ENCODE measurements at places on chromosomes 6 and 20.
A peak's percentile ranks its signal among the peaks of the same experiment; 100 is the strongest.

GRCh38 chr20:14568225-14568624 is 230.8 kb upstream of the FLRT3 start:
- no peak for DNase-seq

DNA sequence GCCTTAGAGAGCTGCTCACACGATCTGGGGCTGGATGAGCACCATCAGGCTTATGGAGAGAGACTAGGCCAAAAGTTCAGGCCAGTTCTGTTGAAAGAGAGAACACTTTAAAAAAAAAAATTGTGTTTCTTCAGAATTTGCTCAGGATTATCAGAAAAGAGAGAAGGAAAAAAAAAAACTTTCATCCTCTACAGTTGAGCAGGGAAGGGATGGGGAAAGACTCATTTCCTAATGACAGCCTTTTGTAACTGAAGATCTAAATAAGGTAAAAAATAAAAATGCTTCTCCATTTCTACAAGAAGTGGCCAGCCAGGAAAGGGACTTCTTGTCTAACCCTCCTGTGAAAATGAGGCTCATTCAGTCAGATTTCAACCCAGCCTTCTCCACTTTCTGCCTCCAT is 134.8 kb downstream of the LY86 start:
- DNase-seq, result no peak

- no peak for DNase-seq
Measured at GRCh38 chr6:122580737-122581136, 29.5 kb upstream of the PKIB start.

DNA sequence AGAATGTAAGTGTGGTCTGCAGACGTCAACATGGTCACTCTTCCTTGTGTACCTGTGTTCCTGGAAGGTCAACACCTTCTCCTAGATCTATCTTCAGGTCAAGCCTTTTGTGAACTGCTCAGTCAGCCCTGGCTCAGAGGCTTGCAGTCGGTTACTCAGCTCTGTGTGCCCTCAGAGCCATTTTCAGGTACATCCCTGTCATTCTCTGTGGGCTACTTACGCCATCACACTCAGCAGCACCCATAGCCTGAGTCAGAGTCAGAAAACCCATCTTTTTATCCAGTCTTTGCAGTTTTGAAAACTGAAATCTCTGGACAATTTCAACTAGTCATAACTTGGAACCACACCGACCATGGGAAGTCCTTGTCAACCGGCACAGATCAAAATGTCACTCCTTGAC is 35.3 kb downstream of the TGM3 start:
- DNase-seq, result no peak

DNA sequence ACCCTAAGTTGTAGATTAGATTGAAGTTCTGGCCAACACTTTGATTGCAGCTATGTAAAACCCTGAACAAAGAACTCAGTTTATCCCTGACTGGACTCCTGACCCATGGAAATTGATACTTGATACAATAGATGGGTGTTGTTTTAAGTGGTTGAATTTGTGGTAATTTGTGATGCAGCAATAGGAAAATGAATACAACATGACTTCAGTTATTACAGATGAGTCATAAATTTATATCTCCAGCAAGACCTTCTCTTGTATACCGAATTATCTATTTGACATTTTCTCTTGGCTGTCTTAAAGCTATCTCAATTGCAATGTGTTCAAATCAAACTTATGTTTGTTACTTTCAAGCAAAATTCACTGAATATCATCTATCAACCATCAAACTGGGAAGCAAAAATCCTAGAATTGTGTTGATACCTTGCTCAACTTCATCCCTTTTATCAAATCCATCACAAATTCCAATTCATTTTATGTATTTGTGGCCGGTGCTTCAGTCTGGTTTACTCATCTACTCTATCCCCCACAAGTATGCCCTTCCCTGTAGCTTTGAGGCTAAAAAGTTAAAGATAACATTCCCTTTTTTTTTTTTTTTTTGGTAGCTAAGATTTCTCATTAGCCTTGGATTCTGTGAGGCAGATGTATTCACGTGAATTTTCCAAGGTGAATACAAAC is 129.4 kb upstream of the CENPW start:
- no peak for DNase-seq

GRCh38 chr6:148309301-148309700 is 33.3 kb upstream of the SASH1 start:
- no peak for DNase-seq

- DNase-seq, result no peak
Measured at GRCh38 chr6:89025633-89026032, 54.9 kb upstream of the PNRC1 start.

- no peak for DNase-seq
Measured at GRCh38 chr6:155066361-155066760, 71.2 kb downstream of the TIAM2 start.

GRCh38 chr20:12963416-12963815 is 45.4 kb upstream of the SPTLC3 start:
- no peak for DNase-seq

GRCh38 chr6:25899123-25899522 is 25.1 kb upstream of the SLC17A3 start:
- DNase-seq, result no peak

DNA sequence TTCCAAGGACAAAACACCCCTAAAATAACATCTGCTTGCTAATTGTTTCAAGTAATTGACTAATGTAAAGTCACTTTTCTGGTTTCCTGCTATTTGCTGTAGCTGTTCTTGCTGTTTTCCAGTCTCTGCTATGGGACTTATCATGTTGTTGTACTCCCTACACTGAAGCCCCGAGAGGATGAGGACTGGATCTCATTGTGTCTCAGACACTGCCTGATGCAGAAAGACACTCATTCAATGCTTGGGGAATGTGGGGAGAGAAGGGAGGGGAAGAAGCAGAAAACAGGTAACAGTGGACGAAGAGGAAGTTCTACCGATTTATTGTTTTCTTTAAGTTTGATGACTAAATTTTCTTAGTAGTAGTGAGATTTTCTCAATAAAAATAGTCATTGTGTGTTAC is 79.8 kb downstream of the DOK5 start:
- no peak for DNase-seq

DNA sequence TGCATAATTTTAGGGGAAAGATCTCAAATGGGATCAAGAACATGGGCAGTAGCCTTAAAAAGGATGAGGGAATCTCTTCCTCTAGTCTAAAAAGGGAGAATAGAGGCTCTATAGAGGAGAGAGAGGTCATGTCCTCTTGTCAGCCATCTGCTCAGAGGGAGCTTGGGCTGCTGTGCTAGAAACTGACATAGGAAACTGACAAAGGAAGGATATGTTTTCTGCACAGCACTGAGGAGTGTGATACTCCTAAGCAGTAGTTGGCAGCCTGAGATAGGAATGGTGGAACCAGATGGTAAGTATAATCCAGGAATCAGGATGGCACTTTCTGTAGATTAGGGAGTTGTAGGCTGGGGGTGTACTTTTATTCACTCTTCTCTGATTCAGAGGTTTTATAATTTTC is 59.2 kb downstream of the PTPRA start:
- DNase-seq, result no peak

- no peak for DNase-seq
Measured at GRCh38 chr6:64113704-64114103, 478.1 kb downstream of the PHF3 start.

- DNase-seq, result peak; percentile 13
Measured at GRCh38 chr6:36735110-36736071, 37.8 kb downstream of the RAB44 start.

DNA sequence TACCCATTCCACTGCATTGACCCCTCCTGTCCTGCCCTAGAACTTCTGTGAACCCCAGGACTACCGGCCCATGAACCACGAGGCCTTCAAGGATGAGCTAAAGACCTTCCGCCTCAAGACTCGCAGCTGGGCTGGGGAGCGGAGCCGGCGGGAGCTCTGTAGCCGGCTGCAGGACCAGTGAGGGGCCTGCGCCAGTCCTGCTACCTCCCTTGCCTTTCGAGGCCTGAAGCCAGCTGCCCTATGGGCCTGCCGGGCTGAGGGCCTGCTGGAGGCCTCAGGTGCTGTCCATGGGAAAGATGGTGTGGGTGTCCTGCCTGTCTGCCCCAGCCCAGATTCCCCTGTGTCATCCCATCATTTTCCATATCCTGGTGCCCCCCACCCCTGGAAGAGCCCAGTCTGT is 8.7 kb downstream of the CDC25B start:
- DNase-seq, result no peak

- no peak for DNase-seq
Measured at GRCh38 chr20:19807946-19808330, 49.9 kb downstream of the RIN2 start.

- DNase-seq, result no peak
Measured at GRCh38 chr6:35343835-35344550, 1.6 kb downstream of the PPARD start.

DNA sequence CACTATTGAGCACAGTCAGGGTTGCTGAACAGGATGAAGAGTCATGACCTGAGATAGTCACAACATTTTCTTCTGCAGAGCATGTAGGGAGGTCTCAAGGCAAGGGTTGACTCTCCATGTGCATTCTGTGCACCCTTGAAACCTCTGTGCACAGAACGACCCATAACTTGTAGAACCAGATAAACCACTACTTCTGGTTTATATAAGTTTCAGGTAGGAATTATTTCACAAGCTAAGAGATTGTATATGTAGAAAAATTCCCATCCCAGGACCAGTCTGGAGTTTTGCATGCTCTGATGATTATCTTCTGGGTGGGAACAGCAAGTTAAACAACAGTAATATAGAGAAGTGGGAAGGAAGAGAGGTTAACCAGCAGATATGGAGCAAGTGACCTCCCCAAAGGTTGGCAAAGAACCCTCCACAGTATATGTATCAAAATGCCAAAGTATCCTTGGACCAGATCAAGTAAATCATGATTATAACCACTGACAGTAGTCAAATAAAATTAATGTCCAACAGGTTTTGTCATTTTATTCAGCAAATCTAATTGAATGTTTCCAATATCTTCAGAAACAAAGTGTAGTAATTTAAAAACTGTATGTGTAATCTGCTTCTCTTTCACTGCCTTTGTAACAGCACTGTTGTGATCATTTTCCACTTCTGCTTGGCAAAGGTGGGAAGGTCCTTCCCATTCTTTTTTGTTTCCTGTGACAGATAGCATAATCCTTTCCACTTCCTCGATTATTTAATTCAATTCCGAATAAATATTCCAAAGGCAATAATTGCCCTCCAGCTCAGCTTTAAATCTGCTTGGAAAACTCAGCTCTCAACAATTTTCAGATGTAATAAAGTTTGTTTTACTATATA is 104.4 kb downstream of the SYNE1 start:
- DNase-seq, result no peak

GRCh38 chr6:77292564-77293546 is 170.4 kb downstream of the HTR1B start:
- DNase-seq, result no peak

DNA sequence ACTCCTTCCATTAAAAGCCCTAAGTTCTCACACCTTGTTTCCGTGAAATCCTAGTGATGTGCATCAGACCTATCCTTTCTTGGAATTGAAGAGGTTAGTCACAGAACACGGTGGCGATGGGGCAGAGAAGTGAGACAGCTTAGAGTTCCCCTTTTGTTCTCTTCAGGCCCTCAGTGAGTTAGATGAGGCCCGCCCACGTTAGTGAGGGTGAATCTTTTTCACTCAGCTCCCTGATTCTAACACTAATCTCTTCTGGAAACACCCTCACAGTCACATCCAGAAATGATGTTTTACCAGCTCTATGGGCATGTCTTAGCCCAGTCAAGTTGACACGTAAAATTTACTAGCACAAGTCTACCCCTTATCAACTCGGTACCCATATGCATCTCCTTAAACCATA is 172.7 kb upstream of the NOX3 start:
- DNase-seq, result no peak

GRCh38 chr20:5770231-5770986 is 20.2 kb downstream of the SHLD1 start:
- no peak for DNase-seq

DNA sequence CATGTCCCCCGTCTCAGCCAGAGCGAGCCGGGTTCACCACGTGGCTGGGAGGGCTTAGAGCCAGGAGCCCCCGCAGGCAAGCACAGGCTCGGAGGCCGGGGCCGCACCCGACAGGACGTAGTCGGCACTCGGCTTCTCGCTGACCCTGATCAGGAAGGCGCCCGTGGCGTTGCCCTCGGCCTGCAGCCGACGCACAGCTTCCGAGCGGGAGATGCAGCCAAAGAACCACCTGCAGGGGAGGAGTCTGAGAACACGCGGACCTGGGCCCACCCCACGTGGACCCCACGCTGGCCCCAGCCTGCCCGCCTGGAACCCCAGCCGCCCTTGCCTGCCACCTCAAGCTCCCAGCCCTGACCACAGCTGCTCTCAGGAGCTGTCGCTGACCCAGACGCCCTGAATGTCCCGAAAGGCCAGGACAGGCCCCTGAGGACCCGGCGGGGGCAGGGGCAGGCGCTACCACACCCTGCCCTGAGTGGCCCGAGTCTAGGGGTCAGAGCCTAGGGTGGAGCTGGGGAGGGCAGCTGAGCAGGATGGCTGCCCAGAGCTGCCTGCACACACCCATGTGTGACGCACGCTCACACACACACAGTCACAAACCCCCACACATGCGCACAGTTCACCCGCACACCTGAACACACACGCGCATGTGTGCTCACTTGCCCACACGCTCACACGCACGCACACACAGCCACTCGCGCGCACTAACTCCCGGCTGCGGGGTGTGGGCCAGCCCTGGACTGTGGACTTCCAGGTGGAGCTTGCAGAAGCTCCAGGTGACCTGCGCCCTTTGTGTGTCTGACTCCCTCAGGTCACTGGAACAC is 2.1 kb downstream of the PTK6 start:
- no peak for DNase-seq

GRCh38 chr6:45555981-45556771 is 178.4 kb upstream of the SUPT3H start:
- DNase-seq, result no peak

- no peak for DNase-seq
Measured at GRCh38 chr20:37880726-37881591, 22.0 kb upstream of the VSTM2L start.

GRCh38 chr20:63885264-63886053 is 9.5 kb upstream of the DNAJC5 start:
- DNase-seq, result no peak

- DNase-seq, result no peak
Measured at GRCh38 chr6:3265671-3266070, 6.9 kb downstream of the PSMG4 start.

DNA sequence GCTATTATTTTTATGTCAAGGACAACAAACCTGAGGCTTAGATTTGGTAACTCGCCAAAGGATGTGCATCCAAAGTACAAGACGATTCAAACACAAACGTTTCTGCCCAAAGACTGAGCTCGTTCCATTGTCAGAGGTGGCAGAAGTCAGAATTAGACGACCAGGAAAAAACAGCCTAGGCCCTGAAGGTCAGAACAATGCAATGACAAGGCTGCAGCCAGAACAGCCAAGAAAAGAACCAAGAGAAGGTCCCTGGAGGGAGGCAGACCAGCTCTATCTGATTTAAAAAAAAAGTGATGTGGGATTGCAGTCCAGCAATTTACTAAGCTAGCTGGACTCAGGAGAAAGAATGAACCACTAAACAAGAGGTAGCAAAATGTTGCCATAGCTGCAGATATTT is 54.2 kb downstream of the NCOA7 start:
- DNase-seq, result no peak

GRCh38 chr6:107340881-107341280 is 118.5 kb downstream of the PDSS2 start:
- DNase-seq, result no peak

- DNase-seq, result no peak
Measured at GRCh38 chr20:18279242-18279641, 9.1 kb upstream of the ZNF133 start.

Data from T-cell (primary cell).